Stomach (tissue), 19 donors: ENCODE measurements at places on chromosomes 6 and 20. TPM values are rescaled to one million over a fixed set of nuclear protein-coding genes. Genes with fewer than 3 reads are reported as not detected.

Gene STXBP5
- 15.2 TPM for total RNA-seq

Gene NFKBIL1
- total RNA-seq = 12.5 TPM

Gene ZBTB9
- total RNA-seq = 3.7 TPM

Gene MUC21
- total RNA-seq = 4.9 TPM

Gene COL21A1
- total RNA-seq = 7.6 TPM

Gene FAM184A
- total RNA-seq = 1.8 TPM

Gene CYP21A2
- total RNA-seq = not detected

Gene GPX5
- total RNA-seq = not detected

Gene ECT2L
- not detected for total RNA-seq

Gene GID8
- 29.6 TPM for total RNA-seq

Gene PAK5
- total RNA-seq = not detected

Gene RBM24
- total RNA-seq = 1.3 TPM

Gene POU3F2
- total RNA-seq = not detected

GRCh38 chr6:74277777-74278186, 581.8 kb downstream of the CD109 start:
- DNase-seq = no peak

GRCh38 chr20:51667002-51667408, 101.2 kb downstream of the ATP9A start:
- DNase-seq = no peak

DNA sequence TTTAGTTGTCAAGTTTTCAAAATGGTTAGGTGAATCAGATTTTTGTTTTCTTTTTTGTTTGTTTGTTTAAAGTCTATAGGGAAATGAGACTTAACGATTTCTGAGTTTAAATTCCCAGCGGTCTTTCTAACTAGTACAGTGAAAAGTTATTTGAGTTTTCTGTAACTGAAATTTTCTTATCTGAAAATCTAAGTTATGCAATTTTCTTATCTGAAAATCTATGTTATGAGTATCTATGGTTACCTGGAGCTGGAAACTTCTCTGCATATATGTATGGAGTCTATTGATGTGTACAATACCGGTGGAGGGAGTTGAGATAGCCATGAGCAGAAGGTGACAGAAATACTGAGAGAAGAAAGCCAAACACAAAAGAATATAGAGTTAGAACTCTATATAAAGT, 102.6 kb downstream of the MANEA start:
- no peak for DNase-seq

DNA sequence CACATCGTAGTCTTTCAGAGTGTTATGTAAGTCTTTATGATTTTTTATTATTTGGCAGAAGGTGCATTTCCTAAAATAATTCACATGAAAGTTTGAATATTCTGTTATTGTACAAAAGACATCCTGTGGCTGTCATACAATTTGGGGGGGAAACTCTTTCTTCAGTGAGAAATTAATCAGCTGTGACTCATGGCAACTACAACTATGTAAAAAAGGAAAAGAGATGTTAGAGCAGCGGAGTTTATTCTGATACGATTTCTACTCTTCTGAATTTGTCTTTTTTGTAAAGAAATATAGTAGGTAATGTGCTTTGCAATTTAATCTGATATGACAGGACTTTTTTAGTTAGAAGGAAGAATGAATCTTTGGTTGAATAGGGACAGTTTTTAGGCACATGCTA, 14.2 kb downstream of the COL19A1 start:
- DNase-seq = no peak

GRCh38 chr6:147043994-147044477, 160.2 kb upstream of the STXBP5 start:
- DNase-seq = no peak

GRCh38 chr20:50174456-50174855, 16.2 kb upstream of the CEBPB start:
- no peak for DNase-seq

- DNase-seq = no peak
Observed at GRCh38 chr6:75268121-75268987, 16.2 kb downstream of the TMEM30A start.

- no peak for DNase-seq
Observed at GRCh38 chr6:125415913-125416312, 114.1 kb upstream of the HDDC2 start.

GRCh38 chr20:58570204-58570859, 55.1 kb upstream of the APCDD1L start:
- DNase-seq = no peak
